H1 (cell line): ENCODE measurements at places on chromosomes 16 and 17. TPM values are rescaled to one million over a fixed set of nuclear protein-coding genes. Genes with fewer than 3 reads are reported as not detected.
A peak's percentile ranks its signal among the peaks of the same experiment; 100 is the strongest.

- no peaks in the 10 kb centered on the region for H3K4me1 ChIP-seq
- no peaks in the 10 kb centered on the region for H3K27me3 ChIP-seq
- no peak for DNase-seq
- H3K36me3 ChIP-seq: peaks cover 10% of the 10 kb centered on the region
- no peak overlapping the region for H3K27ac ChIP-seq
Observed at GRCh38 chr16:290015-290680, 7.2 kb downstream of the PDIA2 start.

GRCh38 chr17:77373299-77374169 lies 232.8 kb downstream of the SEC14L1 start:
- H3K4me3 ChIP-seq: peak overlapping the region; percentile 81
- H3K36me3 ChIP-seq: no peaks in the 10 kb centered on the region
- peak overlapping the region; percentile 74 for H3K27ac ChIP-seq

DNA sequence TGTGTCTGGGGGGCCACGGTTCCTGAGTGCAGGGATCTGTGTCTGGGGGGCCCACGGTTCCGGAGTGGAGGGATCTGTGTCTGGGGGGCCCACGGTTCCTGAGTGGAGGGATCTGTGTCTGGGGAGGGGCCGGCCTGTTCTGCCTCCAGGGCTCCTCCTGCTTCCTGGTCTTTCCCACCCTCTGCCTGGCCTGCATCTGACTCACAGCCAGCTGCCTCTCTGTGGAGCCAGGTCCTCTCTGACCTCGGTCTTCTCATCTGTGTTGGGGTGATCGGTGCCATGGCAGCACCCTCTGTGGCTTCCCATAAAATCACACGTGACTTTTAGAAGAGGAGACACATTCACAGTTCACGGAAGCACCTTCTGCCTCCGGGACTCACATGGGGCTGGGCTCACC lies 50.3 kb downstream of the ZFPM1 start:
- H3K4me1 ChIP-seq: no peaks in the 10 kb centered on the region; the same call in 1 of the 2 replicates
- H3K36me3 ChIP-seq: no peaks in the 10 kb centered on the region
- no peaks in the 10 kb centered on the region for H3K27me3 ChIP-seq
- H3K27ac ChIP-seq: no peak overlapping the region
- no peak for DNase-seq

The RNF135 gene
- polyA plus RNA-seq: 7.7 and 8.8 TPM in 2 replicates

The VWA3A gene
- 0.03 and 0.05 TPM in 2 replicates for polyA plus RNA-seq

GRCh38 chr16:25875956-25876598 lies 184.3 kb downstream of the HS3ST4 start:
- no peak overlapping the region for H3K4me3 ChIP-seq
- no peaks in the 10 kb centered on the region for H3K36me3 ChIP-seq
- DNase-seq: no peak
- H3K4me1 ChIP-seq: no peaks in the 10 kb centered on the region
- H3K27ac ChIP-seq: no peak overlapping the region

- H3K4me1 ChIP-seq: no peaks in the 10 kb centered on the region
- DNase-seq: no peak
- H3K27ac ChIP-seq: no peak overlapping the region
- no peak overlapping the region for H3K4me3 ChIP-seq
- no peaks in the 10 kb centered on the region for H3K27me3 ChIP-seq
Observed at GRCh38 chr16:53631236-53632025, 72.2 kb downstream of the RPGRIP1L start.

The CXCL16 gene
- polyA plus RNA-seq: 4.8 and 5.2 TPM in 2 replicates

- H3K27me3 ChIP-seq: no peaks in the 10 kb centered on the region
- H3K4me1 ChIP-seq: peaks cover 3% of the 10 kb centered on the region; the same call in 1 of the 2 replicates
- no peaks in the 10 kb centered on the region for H3K36me3 ChIP-seq
Observed at GRCh38 chr16:85029408-85029784, 1.8 kb downstream of the KIAA0513 start.
